ENCODE measurements at places on chromosomes 12 and 14. TPM values are rescaled to one million over a fixed set of nuclear protein-coding genes. Genes with fewer than 3 reads are reported as not detected.

The ZNF740 gene
- 10.1 TPM for total RNA-seq

The NPFF gene
- total RNA-seq, result not detected

The EMP1 gene
- 40.5 TPM for total RNA-seq

The VPS37B gene
- total RNA-seq, result 46.8 TPM

The DCD gene
- total RNA-seq, result not detected

The ADGRD1 gene
- 4.4 TPM for total RNA-seq

The COX8C gene
- total RNA-seq, result not detected

The KRT75 gene
- total RNA-seq, result not detected

The JAG2 gene
- 36.3 TPM for total RNA-seq

The GEMIN2 gene
- total RNA-seq, result 11.4 TPM

The NEUROD4 gene
- not detected for total RNA-seq

The TRIAP1 gene
- 2.3 TPM for total RNA-seq

DNA sequence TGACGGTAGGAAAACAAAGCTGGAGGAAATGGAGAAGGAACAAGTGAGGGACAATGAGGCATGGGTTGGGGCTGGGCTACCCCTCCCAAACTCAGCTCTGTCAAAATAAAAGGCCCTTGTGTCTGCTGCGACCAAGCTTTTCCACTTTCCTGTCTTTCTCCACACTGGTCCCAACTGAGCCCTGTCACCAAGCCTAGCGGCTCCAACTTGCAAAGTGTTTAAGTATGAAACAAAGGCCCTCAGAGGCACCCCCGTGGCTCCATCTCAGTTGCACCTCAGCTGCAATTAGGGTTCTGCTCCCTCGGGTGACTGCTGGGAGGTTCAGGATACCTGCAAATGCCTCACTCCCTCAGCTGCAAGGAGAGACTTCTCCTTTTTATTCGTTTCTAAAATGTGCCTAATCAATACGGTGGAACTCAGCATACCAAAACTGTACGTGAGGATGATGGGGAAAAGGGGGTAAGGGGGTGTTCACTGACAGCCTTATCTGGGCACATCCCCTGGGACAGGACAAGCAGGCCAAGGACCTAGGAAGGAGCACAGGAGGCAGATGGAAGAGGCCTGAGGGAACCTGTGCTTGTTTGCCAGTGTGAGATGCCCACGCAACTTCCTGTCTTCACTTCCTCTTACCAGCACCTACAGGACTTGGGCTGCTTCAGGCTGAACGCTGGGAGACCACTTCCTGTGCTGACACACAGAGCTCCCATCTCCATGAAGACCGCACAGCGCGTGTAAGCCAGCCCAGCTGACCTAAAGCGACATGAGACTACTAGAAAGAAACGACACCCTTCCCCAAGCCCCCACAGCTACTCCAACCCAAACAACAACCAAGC lies 8.9 kb downstream of the VAMP1 start:
- no peak overlapping the region for H3K4me3 ChIP-seq
- H3K36me3 ChIP-seq, result peaks cover 4% of the 10 kb centered on the region
- H3K4me1 ChIP-seq, result no peaks in the 10 kb centered on the region

DNA sequence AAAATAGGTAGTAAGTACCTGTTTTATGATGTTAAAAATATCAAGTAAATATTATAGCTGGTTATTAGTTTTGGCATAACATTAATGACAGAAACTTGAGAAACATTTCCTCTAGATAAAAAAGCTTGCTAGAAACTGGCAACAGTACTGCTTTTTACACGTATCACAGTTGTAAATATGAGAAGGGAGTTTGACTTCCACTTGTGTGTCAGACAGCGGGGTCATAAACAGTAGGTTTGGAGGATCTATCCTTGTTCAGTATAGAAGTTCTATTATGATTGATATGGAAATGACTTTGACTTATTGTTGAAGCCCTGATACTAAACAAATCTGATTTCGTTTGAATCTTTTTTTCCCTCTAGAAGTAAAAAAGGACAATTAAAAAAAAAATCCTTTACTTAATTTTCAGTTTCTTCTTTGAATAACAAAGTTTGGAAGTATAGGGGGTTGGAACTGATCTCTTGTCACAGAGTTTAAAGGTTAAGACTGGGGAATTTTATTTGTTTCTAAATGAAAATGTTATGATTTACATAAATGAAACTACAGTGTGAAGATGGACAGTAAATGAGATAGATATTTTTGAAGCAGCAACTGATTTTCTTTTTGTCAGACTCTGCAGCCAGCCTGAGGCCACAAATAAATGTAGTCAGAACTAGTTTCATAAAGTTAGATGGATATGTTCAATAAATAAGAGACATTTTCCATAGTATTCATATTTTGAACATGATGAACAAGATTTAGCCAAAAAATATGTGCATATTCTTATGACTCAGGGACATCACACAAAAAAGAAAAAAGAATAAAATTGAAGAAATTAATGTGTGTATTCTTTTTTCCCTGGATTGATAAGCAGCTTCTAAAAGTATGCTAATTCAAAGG lies 50.1 kb downstream of the WNK1 start:
- H3K4me3 ChIP-seq, result no peak overlapping the region
- peaks cover 25% of the 10 kb centered on the region for H3K4me1 ChIP-seq
- H3K27me3 ChIP-seq, result no peaks in the 10 kb centered on the region
- no peaks in the 10 kb centered on the region for H3K36me3 ChIP-seq
- DNase-seq, result no peak

- H3K36me3 ChIP-seq, result no peaks in the 10 kb centered on the region
- no peak overlapping the region for H3K27ac ChIP-seq
- no peak for DNase-seq
- no peaks in the 10 kb centered on the region for H3K27me3 ChIP-seq
- H3K4me3 ChIP-seq, result no peak overlapping the region
These were observed 9.2 kb downstream of the SLC5A8 start for GRCh38 chr12:101200824-101201223.

GRCh38 chr12:123442774-123443173 lies 6.3 kb upstream of the RILPL2 start:
- no peaks in the 10 kb centered on the region for H3K27me3 ChIP-seq
- H3K27ac ChIP-seq, result no peak overlapping the region
- H3K4me1 ChIP-seq, result peaks cover 12% of the 10 kb centered on the region
- no peak for DNase-seq
- H3K4me3 ChIP-seq, result no peak overlapping the region
- no peaks in the 10 kb centered on the region for H3K36me3 ChIP-seq

GRCh38 chr12:64983771-64984278 lies 137.3 kb downstream of the WIF1 start:
- H3K27me3 ChIP-seq, result no peaks in the 10 kb centered on the region
- no peak overlapping the region for H3K27ac ChIP-seq
- H3K4me1 ChIP-seq, result no peaks in the 10 kb centered on the region
- DNase-seq, result no peak
- H3K36me3 ChIP-seq, result no peaks in the 10 kb centered on the region

GRCh38 chr12:38906482-38907200 lies 1.2 kb upstream of the CPNE8 start:
- peaks cover 13% of the 10 kb centered on the region for H3K4me1 ChIP-seq
- H3K27me3 ChIP-seq, result no peaks in the 10 kb centered on the region
- H3K36me3 ChIP-seq, result no peaks in the 10 kb centered on the region
- H3K27ac ChIP-seq, result peak overlapping the region; percentile 85
- H3K4me3 ChIP-seq, result peak overlapping the region; percentile 53

DNA sequence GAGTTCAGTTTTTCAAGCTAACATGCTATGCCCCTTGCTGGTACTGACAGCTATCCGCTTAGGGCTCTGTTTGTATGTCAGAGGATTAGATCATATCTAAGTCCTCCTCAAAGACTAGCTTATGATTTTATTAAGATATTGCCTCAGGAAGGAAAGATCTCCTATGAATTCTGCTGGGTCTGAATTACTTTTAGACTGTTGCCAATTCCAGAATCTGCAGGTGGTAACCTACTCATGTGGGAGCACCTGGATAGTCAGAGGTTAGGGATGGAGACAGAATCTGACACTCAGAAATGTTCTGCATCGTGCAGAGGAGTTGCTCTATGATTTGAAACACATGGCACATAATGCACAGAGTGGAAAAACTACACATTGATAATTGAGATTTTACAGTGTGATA lies 843.4 kb downstream of the SLC6A15 start:
- no peak for DNase-seq
- H3K27ac ChIP-seq, result no peak overlapping the region
- H3K4me1 ChIP-seq, result no peaks in the 10 kb centered on the region
- no peaks in the 10 kb centered on the region for H3K27me3 ChIP-seq
- no peaks in the 10 kb centered on the region for H3K36me3 ChIP-seq

GRCh38 chr12:105470601-105471000 lies 140.1 kb downstream of the C12orf75 start:
- no peak overlapping the region for H3K4me3 ChIP-seq
- H3K27me3 ChIP-seq, result no peaks in the 10 kb centered on the region
- no peaks in the 10 kb centered on the region for H3K4me1 ChIP-seq

DNA sequence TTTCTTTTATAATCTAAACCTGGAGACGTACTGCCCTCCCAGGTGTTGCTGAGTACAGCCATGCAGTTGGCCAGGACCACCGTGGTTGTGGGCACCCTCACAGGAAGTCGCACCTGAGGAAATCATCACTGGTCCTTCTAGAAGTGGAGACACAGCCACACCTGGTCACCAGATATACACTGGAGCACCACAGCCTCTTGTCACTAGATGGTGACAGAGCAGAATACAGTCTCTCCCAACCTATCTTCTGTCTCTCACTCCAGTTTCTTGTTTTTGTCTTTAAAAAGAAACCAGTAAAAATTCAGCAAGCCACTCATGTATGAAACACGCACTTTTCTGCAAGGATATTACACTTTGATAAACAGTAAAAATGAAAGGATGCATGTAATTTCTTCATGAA lies 43.1 kb upstream of the GPHB5 start:
- H3K4me3 ChIP-seq, result no peak overlapping the region
- peaks cover 4% of the 10 kb centered on the region for H3K4me1 ChIP-seq
- H3K27ac ChIP-seq, result no peak overlapping the region
- no peaks in the 10 kb centered on the region for H3K27me3 ChIP-seq
- DNase-seq, result no peak

GRCh38 chr14:22536853-22537338 lies 52.1 kb downstream of the DAD1 start:
- no peaks in the 10 kb centered on the region for H3K27me3 ChIP-seq
- no peaks in the 10 kb centered on the region for H3K4me1 ChIP-seq
- no peaks in the 10 kb centered on the region for H3K36me3 ChIP-seq
- DNase-seq, result no peak

DNA sequence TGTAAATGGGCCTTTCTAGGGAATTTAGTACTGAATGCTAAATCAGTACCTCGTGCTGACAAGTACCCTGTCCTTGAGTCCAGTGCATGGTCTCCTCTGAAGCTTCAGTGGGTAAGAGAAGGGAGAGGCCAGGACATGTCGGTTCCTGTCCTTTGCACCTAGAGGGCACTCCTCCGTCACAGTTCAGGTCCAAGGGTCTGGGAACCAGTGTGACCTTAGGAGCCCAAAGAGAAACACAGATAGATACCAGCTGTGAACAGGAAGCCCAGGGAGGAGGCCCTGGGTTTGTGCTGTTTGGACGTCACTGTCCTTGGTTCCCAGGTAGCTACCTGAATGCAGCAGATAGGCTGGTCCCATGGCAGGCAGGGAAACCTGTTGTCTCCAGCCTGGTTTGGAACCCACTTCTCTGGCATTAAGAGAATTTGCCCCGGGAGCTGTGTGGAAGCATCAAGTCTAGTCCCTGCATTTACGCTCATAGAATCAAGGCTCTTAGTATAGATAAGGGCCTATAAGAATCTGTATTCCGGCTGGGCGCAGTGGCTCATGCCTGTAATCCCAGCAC lies 3.9 kb upstream of the FGF23 start:
- DNase-seq, result no peak
- no peak overlapping the region for H3K27ac ChIP-seq
- no peaks in the 10 kb centered on the region for H3K27me3 ChIP-seq
- no peaks in the 10 kb centered on the region for H3K36me3 ChIP-seq
- H3K4me3 ChIP-seq, result no peak overlapping the region

- H3K4me3 ChIP-seq, result no peak overlapping the region
- peaks cover 21% of the 10 kb centered on the region for H3K27me3 ChIP-seq
- no peak for DNase-seq
- H3K27ac ChIP-seq, result no peak overlapping the region
- H3K4me1 ChIP-seq, result peaks cover 80% of the 10 kb centered on the region
These were observed 2.4 kb upstream of the CRIP1 start for GRCh38 chr14:105484069-105484996.

- no peaks in the 10 kb centered on the region for H3K36me3 ChIP-seq
- no peak overlapping the region for H3K4me3 ChIP-seq
- H3K27me3 ChIP-seq, result no peaks in the 10 kb centered on the region
- DNase-seq, result no peak
- no peak overlapping the region for H3K27ac ChIP-seq
These were observed 323.5 kb downstream of the DAD1 start for GRCh38 chr14:22265319-22266141.
